ENCODE measurements at places on chromosomes 7 and 10. TPM values are rescaled to one million over a fixed set of nuclear protein-coding genes. Genes with fewer than 3 reads are reported as not detected.

DNA sequence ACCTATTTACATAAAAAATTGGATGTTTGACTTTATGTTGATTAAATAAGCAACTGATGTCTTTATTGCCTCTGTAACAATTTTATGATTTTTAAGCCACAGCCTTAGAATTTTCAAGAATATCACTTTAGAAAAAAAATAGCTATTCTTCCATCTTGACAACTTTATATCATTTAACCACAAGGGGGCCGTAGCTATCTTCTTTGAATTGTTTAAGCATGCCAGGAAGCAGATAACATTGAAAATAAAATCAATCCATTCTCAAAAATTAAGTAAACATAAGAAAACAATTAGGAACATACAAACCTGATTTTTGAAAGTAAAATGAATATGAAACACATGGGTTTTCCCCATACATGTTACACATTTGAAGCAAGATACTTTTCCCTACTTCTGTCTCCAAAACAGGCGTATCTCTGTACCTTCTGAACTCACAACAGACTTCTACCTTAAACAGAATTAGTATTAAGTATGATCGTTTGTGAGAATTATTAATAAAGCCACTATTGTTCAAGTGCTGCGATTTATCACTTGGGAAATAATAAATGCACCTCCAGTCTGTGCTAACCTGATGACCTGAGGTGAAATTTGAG, 209.0 kb downstream of the CACNA2D1 start:
- H3K27me3 ChIP-seq: no peaks in the 10 kb centered on the region
- H3K4me1 ChIP-seq: peaks cover 30% of the 10 kb centered on the region
- H3K36me3 ChIP-seq: no peaks in the 10 kb centered on the region
- DNase-seq: peak; percentile 22
- no peak overlapping the region for H3K27ac ChIP-seq

DNA sequence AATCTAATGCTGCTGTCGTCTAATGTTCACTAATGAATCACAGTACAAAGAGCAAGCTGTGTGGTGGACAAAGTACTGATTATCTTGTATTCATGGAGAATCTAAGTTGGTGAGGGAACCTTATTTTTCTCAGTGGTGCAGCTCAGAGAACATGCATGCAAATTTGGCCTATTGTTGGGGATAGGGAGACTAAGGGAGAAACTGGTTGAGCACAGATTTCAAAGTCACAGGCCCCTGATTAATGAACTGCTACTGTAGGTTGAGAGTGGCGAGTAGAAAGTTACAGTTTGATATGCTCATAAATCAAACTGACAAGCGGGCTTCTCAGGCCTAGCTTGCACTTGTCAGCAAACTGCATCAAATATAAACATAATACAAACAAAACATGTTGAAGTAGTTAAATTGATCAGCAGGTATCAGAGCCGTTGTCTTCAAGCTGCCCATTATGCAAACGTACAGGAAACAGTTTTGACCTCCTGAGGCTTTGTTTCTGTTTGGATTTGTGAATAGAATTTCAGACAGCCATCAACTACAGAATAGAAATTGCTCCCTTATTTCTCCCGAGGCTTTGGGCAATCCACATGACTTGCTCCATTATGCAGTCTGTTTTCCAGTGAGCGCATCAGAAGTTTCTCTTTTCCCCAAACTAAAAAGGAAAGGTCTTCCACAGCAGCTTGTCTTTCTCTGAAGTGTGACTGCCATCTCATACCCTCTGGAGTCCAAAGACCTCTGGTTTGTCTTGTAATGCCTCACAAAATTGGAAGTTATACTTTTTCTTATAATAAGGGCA, 215.8 kb downstream of the FOXP2 start:
- H3K36me3 ChIP-seq: no peaks in the 10 kb centered on the region
- H3K4me3 ChIP-seq: no peak overlapping the region
- no peaks in the 10 kb centered on the region for H3K27me3 ChIP-seq
- no peak for DNase-seq

DNA sequence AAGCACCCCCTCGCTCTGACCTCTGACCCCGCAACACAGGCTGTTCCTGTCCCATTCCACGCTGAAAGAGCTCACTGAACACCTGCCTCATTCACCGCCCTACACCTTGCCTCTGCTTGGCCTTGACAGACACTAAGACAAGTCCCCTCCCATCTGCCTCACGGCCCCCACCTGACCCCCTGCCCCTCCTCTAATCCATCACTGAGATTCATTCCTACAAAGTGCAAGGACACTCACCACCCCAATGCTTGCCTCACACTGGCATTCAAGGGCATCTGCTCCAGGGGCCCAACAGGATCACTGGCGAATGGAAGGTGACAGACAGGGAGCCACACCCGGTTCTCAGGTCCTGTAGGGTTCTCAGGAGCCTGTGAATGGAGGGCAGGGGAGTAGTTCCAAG, 68.1 kb upstream of the NANOS1 start:
- no peak for DNase-seq
- H3K36me3 ChIP-seq: no peaks in the 10 kb centered on the region
- H3K27ac ChIP-seq: no peak overlapping the region
- H3K27me3 ChIP-seq: no peaks in the 10 kb centered on the region
- H3K4me1 ChIP-seq: peaks cover 17% of the 10 kb centered on the region

DNA sequence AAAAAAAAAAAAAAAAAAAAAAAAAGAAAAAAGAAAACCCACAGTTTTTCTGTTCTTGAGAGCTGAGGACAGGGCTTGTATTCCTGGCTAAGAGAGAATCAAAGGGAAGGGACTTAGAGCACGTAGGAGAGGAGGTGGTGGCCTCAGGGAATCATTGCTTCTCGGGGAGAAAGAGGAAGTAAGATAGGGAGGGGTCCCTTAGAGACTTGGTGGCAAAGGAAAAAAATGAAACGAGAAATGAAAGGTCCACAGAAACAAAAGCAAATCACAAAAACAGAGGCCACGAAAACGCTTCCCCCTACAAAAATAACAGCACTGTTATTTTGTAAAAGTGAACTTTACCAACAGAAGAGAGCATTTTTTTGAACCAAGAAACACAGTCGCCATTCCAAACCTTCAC, 323.1 kb upstream of the GALNT17 start:
- DNase-seq: no peak
- 0 out of 2 replicates have a peak overlapping the region, but pooled peaks have one; percentile 8 for H3K4me3 ChIP-seq
- H3K36me3 ChIP-seq: no peaks in the 10 kb centered on the region
- H3K27me3 ChIP-seq: 0 out of 2 replicates have a peak, but pooled peaks cover 3% of the 10 kb centered on the region
- H3K4me1 ChIP-seq: no peaks in the 10 kb centered on the region

GRCh38 chr10:12568391-12569009, 219.2 kb downstream of the CAMK1D start:
- H3K4me3 ChIP-seq: no peak overlapping the region
- H3K27ac ChIP-seq: no peak overlapping the region
- no peak for DNase-seq
- H3K27me3 ChIP-seq: no peaks in the 10 kb centered on the region

DNA sequence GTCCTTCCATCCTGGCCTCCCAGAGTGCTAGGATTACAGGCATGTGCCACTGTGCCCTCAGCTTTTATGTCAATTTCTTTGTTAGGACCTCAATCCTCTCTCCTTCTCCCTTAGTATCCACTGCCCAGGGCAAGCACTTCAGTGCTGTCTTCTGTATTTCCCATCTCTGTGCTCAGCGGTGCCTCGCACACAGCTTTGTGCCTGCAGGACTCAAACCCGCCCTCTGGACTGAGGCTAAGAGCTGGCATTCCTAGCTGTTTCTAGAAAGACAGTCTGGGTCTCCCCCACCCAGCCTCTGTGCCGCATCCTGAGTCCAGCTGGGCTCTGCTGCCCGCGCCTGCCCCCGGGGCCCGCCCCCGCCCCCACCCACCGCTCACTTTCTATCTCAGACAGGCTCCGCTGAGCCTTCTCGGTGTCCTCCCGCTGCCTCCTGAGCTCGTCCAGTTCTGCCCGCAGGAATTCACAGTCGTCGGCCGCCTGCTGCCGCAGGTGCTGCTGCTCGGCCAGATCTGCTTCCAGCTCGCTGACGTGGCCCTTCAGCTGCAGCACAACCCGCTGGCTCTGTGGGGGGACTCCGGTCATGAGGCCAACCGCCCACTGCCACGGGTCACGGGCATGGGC, 67.3 kb downstream of the SPDYE5 start:
- H3K4me3 ChIP-seq: no peak overlapping the region
- H3K4me1 ChIP-seq: no peaks in the 10 kb centered on the region
- no peak overlapping the region for H3K27ac ChIP-seq
- no peaks in the 10 kb centered on the region for H3K36me3 ChIP-seq
- DNase-seq: peak; percentile 42

GRCh38 chr10:97454330-97455036, 8.5 kb downstream of the ZDHHC16 start:
- H3K36me3 ChIP-seq: peaks cover 77% of the 10 kb centered on the region
- no peak overlapping the region for H3K4me3 ChIP-seq
- H3K27me3 ChIP-seq: no peaks in the 10 kb centered on the region
- no peaks in the 10 kb centered on the region for H3K4me1 ChIP-seq
- no peak for DNase-seq

DNA sequence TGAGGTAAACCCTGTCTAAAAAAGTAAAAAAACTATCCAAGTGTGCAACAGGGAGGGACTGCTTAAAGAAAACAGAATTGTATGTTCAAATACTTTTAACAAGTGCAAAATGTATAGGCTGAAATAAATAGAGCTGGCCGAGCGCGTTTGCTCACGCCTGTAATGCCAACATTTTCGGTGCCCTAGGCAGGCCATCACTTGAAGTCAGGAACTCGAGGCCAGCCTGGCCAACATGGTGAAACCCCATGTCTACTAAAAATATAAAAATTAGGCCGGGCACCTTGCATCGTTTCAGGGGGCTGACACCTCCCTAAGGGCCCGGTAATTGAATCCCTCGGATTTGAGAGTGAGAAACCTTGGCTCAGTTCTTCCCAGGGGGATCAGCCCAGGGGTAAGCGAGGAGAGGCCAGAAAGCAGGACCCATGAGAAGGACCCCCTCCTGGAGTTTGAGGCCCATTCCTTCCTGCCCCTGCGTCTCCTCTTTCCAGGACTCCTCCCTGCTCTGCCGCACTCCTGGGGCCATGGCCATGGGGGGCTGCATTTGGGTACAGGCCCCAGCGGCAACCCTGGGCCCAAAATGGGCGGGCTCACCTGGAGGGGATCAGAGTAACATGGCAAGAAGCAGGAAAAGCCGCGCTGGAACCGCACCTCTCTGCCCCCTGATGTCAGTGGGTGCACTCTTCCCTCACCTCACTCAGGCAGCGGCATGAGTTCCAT, 75.5 kb upstream of the TMEM248 start:
- peak overlapping the region; percentile 98 for H3K4me3 ChIP-seq
- H3K27me3 ChIP-seq: no peaks in the 10 kb centered on the region
- H3K36me3 ChIP-seq: no peaks in the 10 kb centered on the region
- peaks cover 7% of the 10 kb centered on the region for H3K4me1 ChIP-seq
- peak overlapping the region; percentile 90 for H3K27ac ChIP-seq

DNA sequence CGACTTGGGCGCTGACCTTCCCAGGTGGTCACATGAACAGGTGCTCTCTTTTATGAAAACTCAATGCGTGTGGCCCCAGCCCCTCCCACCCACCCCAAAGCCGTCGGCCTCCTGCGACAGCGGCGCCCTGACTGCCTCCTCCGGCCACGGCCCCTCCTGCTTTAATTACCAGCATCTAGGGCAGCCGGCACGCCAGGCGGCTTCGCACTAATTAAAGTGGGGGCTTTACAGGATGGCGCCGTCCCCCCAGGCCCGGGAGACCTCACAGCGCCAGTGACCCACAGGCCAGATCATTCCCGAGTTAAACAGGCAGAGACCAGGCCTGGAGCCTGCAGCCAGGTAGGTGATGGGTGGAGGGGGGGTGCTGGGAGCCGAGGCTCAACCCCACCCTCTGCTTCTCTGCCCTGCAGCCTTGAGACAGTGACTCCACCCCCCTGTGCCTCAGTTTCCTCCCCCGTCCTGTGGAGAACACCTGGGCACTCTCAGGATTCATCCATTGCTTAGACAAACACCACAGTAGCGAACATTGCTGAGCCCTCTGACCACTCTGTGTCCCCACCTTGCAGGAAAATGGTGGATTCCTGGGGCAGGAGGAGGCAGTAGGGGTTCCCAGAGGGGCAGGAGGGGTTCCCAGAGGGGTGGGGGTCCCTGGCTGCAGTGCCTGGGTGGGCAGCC, 100.8 kb downstream of the MICALL2 start:
- peak; percentile 59 for DNase-seq
- H3K27me3 ChIP-seq: peaks cover 92% of the 10 kb centered on the region
- no peak overlapping the region for H3K4me3 ChIP-seq

- no peak overlapping the region for H3K4me3 ChIP-seq
- DNase-seq: no peak
- no peaks in the 10 kb centered on the region for H3K36me3 ChIP-seq
- H3K27ac ChIP-seq: no peak overlapping the region
These were observed 103.6 kb downstream of the PARD3 start for GRCh38 chr10:34711500-34711899.

DNA sequence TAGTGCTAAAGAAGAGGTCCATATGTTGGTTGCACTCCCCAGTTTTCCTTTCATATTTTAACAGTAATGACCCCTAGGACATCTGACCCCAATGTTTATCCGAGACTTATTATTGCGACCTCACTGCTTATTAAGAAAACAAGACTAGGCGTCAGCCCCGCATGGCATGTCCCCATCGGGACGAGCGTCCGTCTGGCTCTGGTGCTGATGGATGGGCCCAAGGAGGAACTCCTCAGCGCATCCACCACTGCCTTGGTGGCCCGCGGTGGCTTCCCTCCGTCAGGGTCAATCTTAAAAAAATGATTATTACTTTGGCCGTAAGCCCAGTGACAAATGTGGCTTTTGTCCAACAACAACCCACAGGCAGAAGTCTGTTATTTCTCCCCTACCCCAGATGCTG, 40.1 kb upstream of the CXCL12 start:
- no peak for DNase-seq
- no peaks in the 10 kb centered on the region for H3K4me1 ChIP-seq
- H3K27ac ChIP-seq: no peak overlapping the region
- H3K27me3 ChIP-seq: no peaks in the 10 kb centered on the region
- no peaks in the 10 kb centered on the region for H3K36me3 ChIP-seq
- no peak overlapping the region for H3K4me3 ChIP-seq

DNA sequence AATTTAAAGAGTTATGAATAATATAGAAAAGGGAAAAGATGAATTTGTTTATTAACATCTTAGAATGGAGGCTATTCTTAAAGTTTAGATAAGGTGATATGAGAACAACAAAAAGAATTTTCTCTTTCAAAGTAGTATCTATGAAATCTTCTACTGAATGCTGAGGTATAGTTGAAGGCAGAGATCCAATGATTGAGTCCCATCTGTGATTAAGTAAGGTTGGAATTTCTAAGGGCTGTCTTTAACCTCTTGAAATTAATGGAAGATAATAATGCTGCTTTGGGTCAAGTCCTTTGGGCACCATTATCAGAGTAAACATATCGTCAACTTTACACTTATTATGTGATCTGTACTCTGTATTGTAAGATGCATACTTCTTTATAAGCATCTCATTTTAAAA, 307.9 kb downstream of the PRKG1 start:
- H3K4me1 ChIP-seq: no peaks in the 10 kb centered on the region
- peak overlapping the region; percentile 76 for H3K27ac ChIP-seq
- no peaks in the 10 kb centered on the region for H3K36me3 ChIP-seq
- no peak for DNase-seq
- no peak overlapping the region for H3K4me3 ChIP-seq

The MTPN gene
- 135 TPM for polyA plus RNA-seq

The SDHAF3 gene
- 14.6 TPM for polyA plus RNA-seq

The CNTNAP2 gene
- polyA plus RNA-seq: 3.4 TPM

The ZNF736 gene
- 4.0 TPM for polyA plus RNA-seq

The EIF5AL1 gene
- polyA plus RNA-seq: 0.26 TPM

The SPACDR gene
- 0.93 TPM for polyA plus RNA-seq

The SPDYE11 gene
- polyA plus RNA-seq: not detected

The SLC29A3 gene
- 4.6 TPM for polyA plus RNA-seq

The TMEM270 gene
- 0.71 TPM for polyA plus RNA-seq

The NANOS1 gene
- 0.86 TPM for polyA plus RNA-seq

The ODAD2 gene
- polyA plus RNA-seq: not detected

The HOGA1 gene
- 4.8 TPM for polyA plus RNA-seq

The TMEM225B gene
- polyA plus RNA-seq: 1.5 TPM

The NPTX2 gene
- polyA plus RNA-seq: 1.2 TPM
